Activated T-helper 1 cell treated with anti-CD3 and anti-CD28 coated beads, Interleukin-2, amount 50 U/mL, for 16 hours (primary cell): ENCODE measurements at places on chromosomes 16 and 17.

GRCh38 chr17:14873996-14874395 is 391.1 kb downstream of the PMP22 start:
- no peak for DNase-seq

DNA sequence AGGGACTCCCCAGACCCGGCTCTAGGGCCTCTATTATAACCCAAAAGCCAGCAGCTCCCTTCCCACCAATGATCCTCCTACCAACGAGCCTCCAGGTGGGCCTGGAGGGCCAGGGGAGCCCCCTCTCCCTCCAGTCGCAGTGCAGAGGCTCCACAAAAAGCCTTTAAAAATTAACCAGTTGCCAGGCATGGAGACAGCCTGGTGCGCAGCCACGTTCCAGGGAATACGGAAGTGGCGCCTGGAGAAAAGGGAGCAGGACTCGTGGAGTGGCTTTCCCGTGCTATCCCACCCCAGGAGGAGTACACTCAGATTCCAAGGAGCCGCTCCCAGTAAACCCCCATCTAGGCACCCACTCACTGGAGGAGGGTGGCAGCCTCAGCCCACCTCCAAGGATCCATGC is 112.3 kb downstream of the ZNF423 start:
- DNase-seq = no peak

GRCh38 chr16:2819179-2819938 is 2.3 kb downstream of the PRSS21 start:
- no peak for DNase-seq

GRCh38 chr17:7673239-7673638 is 14.1 kb downstream of the TP53 start:
- DNase-seq = no peak

GRCh38 chr17:78124081-78124835 is 4.3 kb downstream of the TMC6 start:
- no peak for DNase-seq

- DNase-seq = no peak
These were observed 762.1 kb upstream of the RBFOX1 start for GRCh38 chr16:6570530-6570929.

DNA sequence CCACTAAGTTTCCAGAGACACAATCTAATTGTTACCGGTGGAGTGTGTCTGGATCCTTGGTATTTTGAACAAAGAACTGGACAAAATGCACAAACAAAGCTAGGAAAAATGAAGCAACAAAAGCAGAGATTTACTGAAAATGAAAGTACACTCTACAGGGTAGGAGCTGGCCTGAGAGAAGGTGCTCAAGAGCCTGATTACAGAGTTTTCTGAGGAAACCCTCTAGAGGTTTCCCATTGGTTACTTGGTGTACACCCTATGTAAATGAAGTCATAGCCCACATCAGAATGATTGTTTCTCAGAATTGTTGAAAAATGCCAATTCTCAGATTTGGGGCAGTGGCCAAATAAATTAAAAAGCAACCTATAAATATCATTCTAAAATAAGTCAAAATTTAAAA is 436.4 kb downstream of the KCNJ18 start:
- no peak for DNase-seq

GRCh38 chr17:79114458-79115301 is 40.1 kb downstream of the ENGASE start:
- no peak for DNase-seq

- no peak for DNase-seq
These were observed 1.9 kb downstream of the SLC13A2 start for GRCh38 chr17:28475151-28475900.

DNA sequence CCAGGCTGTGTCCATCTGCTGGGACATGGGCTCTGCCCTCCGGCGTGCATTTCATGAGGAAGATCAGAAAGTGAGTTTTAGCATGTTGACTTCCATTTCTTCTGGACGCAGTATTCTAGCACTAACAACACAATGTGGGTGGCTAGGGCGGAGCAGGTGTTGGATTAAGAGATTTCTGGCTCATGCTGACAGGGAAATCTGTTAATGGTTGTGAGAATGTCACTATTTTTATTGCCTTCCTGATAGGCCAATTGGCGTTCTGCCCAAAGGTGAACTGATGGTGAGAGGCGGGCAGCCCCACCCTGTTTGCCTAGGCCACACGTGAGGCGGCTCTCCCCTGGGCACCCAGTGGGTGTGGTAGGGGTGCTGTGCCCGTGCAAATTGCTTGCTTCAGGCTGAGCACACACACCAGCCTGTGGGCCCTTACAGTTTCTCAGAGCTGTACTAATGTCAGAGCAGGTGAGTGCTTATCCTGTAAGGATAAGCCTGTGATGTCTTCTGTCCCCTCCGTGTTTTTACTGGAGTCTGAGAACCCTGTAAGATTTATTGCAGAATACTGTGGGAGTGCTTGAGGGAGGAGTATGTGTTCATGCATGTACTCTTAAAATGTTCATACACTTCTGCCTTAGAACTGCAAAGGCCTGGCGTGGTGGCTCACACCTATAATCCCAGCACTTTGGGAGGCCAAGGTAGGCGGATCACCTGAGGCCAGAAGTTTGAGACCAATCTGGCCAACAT is 30.9 kb downstream of the PGS1 start:
- DNase-seq = no peak

GRCh38 chr16:31360251-31360650 is 5.3 kb downstream of the ITGAX start:
- DNase-seq = no peak

DNA sequence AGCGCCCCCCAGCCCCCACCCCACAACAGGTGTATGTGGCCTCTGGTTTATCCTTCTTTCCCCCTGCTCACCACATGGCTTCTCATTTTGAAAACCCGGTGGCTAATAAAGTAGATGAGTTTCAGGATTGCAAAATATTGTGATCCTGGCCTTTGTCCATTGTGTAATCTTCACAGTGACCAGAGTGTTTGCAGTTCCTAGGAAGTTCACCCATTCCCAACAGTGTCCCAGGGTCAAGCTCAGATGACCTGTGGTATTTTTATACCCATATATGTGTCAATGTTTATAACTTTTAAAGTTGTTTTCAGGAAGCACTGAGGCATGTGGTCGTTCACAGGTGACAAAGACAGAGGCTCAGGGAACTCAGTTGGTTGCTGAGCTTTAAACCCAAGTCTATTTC is 721.9 kb downstream of the WWOX start:
- no peak for DNase-seq

GRCh38 chr17:73334771-73335513 is 23.1 kb upstream of the CDC42EP4 start:
- no peak for DNase-seq

DNA sequence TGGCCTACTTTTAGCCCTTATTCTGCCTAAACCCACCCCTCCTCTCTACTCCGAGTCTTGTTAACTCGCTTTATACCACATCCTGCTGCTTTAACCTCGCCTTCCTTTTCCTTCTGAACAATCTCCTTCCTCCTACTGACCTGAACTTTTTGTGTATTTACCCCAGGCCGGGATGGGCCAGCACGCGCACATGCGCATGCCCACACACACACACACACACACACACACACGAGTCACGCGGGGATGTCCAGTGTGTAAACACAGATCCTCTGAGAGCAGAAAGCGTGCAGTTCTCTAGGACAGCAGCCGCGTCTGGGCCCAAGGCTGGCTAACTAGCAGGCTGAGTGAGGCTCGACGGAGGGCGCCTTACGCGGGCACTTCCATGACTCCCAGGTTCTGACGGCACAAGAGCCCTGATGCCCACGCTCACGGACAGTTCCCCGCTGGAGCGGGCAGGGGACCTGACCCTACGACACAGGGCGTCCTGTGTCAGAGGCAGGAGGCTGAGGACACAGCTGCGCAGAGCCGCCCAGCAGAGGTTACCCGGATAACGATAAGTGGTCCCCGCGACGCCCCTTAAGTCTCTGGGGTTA is 610 bp downstream of the PIK3R5 start:
- no peak for DNase-seq

DNA sequence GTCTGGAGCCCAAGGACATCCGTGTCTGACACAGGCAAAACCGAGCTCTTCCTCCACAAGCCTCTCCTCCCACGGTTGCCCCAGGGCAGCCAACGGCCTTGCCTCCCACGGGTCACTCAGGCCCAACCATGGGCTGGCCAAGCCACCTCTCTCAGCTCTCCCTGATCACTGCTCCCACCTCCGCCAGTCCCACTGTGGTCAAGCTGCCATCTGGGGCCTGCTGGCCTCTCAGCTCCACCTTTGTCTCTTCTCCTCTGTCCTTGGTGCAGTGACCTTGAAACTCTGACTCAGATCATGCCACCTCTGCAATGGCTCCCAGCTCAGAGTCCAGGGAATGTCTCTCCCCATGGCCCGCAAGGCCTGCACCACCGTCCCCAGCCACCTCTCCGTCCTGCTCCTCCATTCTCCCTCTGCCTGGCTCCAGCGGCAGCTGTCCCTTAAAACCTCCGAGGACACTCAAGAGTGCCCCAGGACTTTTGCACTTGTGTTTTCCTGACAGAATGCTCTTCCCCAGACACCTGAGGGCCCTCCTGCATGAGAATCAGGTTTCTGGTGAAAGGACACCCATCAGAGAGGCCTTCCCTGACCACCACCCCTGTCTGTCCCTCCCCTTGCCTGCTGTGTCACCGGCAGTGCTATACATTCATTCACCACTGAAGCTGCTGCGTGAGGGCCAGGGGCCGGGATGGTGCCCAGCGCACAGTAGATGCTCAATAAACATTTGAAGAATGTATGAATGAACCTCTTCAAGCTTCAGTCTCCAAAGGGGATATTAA is 19.3 kb downstream of the PEMT start:
- no peak for DNase-seq

- no peak for DNase-seq
These were observed 1.7 kb downstream of the DHRS13 start for GRCh38 chr17:28900986-28901726.

GRCh38 chr17:79831265-79832217 is 7.7 kb downstream of the CBX4 start:
- DNase-seq = no peak

- DNase-seq = no peak
These were observed 12.2 kb downstream of the C16orf95 start for GRCh38 chr16:87304951-87305350.

GRCh38 chr17:55495239-55495638 is 16.0 kb downstream of the SMIM36 start:
- DNase-seq = no peak

DNA sequence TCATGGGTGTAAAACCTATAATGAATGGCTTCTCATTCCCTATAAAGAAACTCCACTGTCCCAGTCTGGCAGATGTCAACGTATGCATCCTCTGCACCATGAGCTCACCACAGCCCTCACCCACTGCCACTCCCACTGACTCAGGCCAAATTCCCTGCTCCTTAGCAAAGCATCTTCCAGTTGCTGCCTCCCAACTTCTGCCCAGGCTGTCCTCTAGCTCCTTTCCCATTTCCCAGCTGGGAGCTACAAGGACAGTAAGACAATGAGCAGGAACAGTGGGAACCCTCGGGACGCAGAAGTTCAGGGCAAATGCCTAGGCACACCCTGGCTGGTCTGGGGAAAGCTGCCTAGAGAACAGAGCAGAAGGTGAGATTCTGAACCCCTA is 9.1 kb upstream of the THAP11 start:
- no peak for DNase-seq

- no peak for DNase-seq
These were observed 589.7 kb downstream of the CDH11 start for GRCh38 chr16:64532117-64532516.

DNA sequence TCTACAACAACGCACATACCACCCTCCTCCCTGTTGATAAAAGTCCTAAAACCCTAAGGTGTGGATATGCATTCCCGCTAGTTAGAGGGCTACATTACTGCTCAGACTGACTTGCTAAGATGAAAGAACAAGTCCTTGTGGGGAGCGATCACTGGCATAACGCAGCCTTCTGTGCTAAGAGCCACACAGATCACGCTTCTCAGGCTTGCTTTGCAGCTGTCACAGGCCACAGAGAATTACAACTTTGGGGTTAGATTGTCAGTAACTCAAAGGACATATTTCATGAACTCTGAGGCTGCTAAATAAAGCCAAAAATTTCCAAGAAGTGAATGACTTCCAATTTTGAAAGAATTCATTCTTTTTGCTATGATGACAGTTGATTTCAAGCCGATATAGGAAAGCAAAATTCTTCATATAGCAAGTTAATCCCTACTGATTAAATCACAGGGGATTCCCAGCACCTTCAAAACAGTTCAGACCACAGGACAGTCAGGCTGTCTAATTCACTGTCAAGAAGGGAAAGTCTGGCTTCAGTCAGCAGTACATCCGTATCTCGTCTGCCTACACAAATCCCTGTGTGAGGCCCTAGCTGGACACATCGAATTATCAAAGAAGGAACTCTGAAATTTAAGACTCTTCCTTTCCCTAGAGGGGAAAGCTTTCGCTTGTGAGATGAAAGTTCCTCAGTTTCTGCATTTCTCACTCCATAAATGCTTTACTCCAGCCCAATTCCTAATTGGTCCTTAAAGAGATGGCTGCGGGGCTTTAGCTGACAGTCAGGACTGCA is 107.1 kb downstream of the VPS53 start:
- DNase-seq = no peak

GRCh38 chr16:89827383-89828198 is 684 bp upstream of the SPIRE2 start:
- no peak for DNase-seq

DNA sequence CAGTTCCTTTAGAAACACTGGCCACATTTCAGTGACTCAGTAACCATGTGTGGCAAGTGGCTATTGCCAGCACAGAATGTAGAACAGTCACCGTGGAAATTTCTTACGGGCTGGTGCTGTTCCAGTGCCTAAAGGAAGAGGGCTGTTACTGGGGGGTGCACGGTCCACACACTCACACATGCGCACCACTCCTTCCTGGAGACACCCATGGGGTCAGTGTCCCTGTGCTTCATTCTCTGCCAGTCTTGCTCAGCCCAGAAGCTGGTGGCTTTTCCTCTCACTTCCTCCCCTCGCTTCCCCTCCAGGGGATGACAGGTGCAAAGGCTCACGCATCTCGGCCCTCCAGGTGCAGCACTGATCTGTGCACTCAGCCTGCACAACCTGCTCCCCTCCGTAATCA is 115.6 kb downstream of the CCDC182 start:
- DNase-seq = no peak

- DNase-seq = no peak
These were observed 28.4 kb downstream of the HAPSTR1 start for GRCh38 chr16:9119795-9120194.

GRCh38 chr17:20073055-20073979 is 64.2 kb downstream of the SPECC1 start:
- DNase-seq = peak; percentile 19

DNA sequence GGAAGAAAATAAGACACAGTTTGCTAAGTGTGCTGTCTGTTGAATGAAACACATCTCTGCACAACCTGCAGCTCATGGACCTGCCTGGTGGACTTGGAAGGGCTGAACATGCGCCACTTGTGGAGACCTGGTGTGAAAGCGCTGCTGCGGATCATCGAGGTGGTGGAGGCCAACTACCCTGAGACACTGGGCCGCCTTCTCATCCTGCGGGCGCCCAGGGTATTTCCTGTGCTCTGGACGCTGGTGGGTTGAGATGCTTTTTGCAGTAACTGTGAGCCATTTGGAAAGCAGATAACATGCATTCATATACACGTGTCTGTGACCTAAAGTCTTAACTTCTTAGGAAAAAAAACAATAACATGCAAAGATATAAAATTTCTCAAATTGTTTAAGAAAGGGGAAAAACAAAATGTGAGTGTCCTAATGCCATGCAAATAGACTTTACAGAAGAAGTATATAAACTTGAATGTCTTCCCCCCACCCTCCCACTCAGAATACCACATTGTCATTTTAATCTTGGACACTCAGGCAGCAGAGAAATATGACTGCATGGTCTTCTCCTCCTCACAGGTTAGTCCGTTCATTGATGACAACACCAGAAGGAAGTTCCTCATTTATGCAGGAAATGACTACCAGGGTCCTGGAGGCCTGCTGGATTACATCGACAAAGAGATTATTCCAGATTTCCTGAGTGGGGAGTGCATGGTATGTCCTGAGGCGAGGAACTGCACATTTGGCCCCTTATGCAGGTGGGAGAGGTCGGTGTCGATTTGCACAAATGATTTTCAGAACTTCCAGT is 65.6 kb downstream of the SEC14L1 start:
- no peak for DNase-seq
